Inflammatory macrophage (primary cell): ENCODE measurements at places on chromosomes 3 and 15.
A peak's percentile ranks its signal among the peaks of the same experiment; 100 is the strongest.

GRCh38 chr3:172442606-172443005, 5.7 kb downstream of the GHSR start:
- DNase-seq, result no peak

DNA sequence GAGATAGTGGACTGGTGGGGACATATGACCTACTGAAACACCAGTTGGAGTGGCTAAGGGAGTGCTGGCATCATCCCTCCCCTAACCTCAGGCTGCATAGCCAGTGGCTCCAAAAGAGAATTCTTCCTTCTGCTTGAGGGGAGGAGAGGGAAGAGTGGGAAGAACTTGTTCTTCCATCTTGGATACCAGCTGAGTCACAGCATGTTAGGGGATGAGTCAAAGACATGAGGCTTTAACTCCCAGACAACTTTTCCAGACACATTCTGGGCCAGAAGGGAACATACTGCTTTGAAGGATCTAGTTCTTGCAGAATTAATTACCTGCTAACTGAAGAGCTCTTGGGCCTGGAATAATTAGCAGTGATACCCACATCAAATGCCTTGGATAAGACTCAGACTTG, 36.8 kb upstream of the PEX5L start:
- no peak for DNase-seq

- DNase-seq, result peak; percentile 6
Measured at GRCh38 chr3:161781381-161781780, 284.8 kb downstream of the OTOL1 start.

GRCh38 chr3:157368171-157368570, 68.5 kb upstream of the PTX3 start:
- peak; percentile 4 for DNase-seq

- no peak for DNase-seq
Measured at GRCh38 chr3:37985637-37986320, 4.8 kb upstream of the VILL start.

DNA sequence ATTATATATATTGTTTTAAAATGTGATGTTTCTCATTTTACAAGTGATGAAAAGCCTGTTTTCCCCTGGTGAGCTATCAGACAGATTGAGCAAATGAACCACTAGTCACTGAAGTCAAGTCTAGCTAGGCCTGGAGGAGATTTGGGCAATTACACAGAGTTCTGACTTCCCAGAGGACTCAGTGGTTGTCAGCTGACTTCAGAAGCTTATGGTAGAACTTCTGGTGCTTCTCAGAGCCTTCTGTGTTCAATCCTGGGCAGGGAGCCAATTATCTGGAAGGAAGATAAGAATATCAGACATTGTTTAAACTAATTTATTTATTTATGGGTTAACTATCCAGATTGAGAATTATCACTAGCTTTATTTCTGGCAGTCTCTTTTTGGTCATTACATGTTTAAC, 37.7 kb upstream of the NAALADL2 start:
- no peak for DNase-seq

DNA sequence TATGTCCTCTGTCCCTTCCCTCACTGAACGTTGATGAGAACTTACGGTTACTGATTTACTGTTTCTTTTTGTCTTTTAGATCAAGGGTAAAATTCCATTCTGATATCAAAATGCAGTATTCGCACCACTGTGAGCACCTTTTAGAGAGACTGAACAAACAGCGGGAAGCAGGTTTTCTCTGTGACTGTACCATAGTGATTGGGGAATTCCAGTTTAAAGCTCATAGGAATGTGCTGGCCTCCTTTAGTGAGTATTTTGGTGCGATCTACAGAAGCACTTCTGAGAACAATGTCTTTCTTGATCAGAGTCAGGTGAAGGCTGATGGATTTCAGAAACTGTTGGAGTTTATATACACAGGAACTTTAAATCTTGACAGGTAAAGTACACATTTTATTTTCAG, 990 bp downstream of the MYNN start:
- DNase-seq, result no peak

DNA sequence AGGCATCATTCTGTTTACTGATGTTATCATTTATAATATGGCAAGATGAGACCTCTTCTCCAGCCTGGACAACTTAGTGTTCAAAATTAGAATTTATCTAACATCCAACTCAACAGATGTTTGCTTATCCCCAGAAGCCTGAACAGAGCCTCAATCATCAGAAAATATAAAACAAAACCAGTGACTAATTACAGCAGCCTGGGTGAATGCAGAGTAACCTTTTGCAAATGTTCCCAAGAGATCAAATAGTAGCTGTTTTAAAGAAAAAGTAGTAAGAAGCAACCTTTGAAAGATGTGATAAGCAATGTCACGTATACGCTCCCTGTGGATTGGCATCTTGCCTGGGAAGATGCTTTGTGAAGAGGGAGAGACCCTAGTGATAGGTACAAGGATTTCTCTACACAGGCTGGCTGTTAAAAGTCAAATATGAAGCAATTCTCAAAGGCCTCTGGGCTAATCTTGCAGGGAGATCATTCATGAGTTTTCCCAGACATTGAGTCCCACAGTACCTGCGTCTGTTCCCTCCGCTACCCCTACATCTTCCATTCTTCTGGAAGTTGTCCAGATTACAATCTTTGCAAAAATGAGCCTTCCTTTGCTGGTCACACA, 39.3 kb upstream of the PRICKLE2 start:
- no peak for DNase-seq

GRCh38 chr3:134797057-134797740, 2.1 kb downstream of the EPHB1 start:
- no peak for DNase-seq

GRCh38 chr3:23662079-23662617, 143.6 kb upstream of the UBE2E1 start:
- DNase-seq, result no peak

DNA sequence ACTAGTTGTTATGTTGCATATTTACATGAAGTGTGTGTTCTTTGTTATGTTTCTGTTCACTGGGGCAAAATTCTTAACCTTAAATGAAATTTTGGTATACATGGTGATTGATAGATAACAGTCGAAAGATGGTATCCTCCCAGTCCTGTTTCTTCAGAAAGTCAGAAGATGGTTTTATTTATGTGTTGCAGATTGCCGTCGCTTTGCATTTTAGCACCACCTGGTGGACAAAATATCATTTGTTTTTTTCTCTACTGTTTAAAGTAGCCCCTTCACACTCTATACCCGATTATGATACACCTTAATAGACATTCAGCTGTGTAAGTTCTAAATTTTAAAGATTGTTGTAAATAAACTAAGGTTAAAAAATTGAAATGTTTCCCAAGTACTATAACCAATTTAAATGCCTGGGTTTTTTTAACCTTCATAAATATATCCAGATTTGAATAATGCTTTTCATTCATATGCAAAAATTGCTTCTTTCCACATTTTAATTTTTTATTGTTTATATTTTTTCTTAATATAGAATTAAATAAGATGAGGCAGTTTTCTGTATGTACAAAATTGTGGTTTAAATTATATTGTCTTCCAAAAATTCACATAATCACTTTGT, 152.2 kb downstream of the ALCAM start:
- peak; percentile 66 for DNase-seq
